ENCODE measurements at places on chromosomes 12 and 14. TPM values are rescaled to one million over a fixed set of nuclear protein-coding genes. Genes with fewer than 3 reads are reported as not detected.

DNA sequence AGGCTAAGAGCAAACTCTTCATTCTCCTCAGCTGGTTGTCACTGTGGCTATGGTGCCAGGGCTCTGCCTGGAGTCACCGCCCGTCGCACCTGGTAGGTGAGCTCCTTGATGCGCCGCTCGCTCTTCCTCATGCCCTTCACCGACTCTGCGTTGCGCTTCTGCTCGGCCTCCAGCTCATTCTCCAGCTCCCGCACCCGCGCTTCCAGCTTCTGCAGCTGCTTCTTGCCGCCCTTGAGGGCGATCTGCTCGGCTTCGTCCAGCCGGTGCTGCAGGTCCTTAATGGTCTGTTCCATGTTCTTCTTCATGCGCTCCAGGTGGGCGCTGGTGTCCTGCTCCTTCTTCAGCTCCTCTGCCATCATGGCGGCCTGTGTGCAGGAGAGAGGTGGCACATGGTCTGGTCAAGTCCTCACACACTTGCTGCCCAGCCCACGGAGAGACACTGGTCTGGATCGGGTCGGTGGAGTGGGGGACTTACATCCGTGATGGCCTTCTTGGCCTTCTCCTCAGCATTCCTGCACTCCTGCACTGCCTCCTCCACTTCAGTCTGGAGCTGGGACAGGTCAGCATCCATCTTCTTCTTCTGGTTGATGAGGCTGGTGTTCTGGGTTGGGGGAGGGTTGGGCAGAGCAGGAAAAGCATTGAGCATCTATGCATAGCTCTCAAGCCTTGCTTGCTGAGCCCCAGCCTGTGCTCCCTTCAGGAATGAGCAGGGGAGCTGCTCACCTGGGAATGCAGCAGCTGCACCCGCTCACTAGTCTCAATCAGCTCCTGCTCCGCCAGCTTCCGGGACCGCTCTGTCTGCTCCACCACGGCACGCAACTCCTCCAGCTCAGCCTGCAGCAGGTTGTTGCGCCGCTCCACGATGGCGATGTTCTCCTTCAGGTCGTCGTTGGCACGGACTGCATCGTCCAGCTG, 7.1 kb upstream of the MYH6 start:
- no peak for DNase-seq

DNA sequence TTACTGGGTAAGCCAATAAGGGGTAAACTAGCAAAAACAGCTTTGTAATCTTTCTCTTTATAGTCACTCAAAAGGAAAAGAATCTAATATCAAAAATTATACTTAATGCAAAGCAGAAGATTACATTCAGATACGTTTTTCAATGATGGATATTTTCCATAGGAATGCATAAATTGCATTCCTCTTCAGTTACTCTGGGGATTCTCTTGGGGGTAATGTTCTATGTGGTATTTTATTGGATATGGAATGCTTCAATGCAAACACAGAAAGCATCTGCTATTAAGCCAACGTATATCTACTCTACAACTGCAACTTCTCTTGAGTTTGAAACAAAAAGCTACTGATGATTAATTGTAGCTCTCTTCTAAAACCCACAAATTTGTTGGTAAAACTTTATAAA, 106.0 kb downstream of the SLC41A2 start:
- no peak for DNase-seq

DNA sequence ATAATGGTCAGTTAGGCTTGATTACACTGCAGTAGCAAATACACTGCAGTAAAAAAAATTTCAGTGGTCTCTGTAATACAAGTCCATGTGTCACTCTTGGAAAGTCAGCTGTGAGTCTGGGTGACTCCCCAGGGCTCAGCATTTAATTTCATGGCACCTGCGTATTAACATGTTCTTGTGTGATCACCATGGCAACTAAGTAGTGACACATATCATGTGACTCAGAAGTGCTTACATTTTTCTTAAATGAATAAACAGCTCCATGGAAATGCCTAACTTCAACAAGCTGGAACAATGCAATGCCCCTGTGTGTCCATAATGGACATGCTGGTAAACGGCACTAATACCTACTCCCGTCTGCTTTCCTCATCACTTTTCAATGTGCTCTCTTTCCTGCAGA, 88.5 kb upstream of the ANO4 start:
- DNase-seq = peak; percentile 99

DNA sequence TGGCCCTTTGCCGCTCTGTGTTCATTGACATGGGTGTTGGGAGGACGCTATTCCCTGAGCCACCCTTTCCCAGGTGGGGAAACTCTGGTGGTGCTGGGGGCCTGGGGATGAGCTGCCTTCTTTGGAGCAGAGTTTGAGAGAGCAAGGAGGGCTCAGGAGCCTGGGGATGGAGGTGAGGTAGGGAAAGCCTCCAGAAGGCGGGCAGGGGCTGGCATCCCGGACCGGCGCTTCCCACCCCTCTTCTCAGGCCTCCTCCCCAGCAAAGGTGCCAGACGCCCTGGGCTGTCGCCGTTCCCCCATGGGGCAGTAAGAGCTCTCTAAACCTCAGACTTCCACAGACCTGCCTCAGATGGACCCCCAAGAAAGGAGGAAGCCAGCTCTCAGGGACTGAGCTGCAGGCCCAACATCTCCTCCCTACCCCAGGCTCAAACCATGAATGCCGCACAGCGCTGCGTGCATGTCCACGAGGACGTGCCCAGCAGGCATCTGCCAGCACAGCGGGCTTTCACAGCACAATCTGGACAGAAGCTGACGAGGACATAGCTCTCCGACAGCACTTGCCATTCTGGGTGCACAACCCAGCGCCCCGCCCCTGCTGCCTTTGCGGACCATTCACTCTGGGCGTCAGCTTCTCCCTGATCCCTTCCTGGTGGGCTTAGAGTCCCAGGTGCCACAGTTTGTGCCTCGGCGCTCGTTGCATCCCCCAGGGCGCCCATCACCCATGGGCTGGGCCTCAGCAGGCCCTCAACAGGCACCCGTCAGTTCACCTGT, 14.9 kb upstream of the TTC7B start:
- no peak for DNase-seq

DNA sequence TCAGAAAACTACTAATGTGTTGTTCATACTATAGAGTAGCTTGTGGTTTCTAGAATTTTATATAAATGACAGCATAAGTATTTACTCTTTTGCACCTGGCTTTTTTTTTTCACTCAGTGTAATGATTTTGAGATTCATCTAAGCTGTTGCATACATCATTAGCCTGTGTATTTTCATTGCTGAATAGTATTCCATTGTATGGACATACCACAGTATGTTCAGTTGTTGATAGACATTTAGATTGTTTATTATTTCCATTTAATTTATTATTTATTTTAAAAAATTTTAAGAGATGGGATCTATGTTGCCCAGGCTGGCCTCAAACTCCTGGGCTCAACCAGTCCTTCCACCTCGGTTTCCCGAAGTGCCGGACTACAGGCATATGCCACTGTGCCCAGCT, 80.0 kb downstream of the IFT43 start:
- no peak for DNase-seq

GRCh38 chr12:52390739-52391617, 5.5 kb upstream of the KRT84 start:
- peak; percentile 24 for DNase-seq

- DNase-seq = no peak
Measured at GRCh38 chr14:33922125-33922524, 28.7 kb downstream of the EGLN3 start.

DNA sequence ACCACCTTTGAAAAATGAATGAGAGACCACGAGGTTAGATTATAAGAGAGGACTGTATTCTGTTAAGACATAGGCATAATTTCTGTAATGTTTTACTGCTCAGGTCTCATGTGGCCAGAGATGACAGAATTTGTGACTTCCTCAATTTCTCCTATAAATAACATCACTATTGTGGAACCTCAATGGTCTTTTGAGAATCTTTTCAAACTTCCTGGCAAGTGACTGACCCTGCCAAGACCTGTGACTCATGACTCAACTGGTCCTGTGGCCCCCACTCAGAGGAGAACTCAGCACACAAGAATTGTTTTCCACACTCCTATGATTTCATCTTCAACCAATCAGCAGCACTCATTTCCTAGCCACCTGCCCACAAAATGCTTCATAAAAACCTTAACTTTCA, 508.2 kb upstream of the ATP2B1 start:
- DNase-seq = peak; percentile 58

DNA sequence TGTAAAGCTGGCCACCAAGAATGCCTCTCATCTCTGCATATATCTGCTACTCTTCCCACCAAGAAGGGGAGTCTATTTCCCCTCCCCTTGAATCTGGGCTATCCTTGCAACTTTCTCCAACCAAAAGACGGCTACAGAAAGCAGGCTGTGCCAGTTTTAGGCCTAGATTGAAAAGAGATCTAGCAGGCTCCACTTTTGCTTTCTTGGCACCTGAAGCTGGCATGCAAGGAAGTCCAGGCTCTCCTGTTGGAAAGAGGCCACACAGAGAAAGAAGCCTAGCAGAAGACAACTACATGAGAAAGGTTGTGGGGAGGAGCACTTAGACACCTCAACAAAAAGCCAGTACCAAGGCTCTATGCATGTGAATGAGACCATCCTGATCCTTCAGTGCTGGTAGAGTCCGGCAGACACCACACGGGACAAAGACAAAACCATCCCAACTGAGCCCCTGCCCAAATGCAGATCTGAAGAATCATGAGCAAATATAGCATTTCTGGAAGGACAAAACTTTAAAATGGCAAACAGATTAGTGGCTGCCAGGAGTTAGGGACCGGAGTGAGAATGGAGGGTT, 68.0 kb downstream of the SPPL3 start:
- DNase-seq = no peak

DNA sequence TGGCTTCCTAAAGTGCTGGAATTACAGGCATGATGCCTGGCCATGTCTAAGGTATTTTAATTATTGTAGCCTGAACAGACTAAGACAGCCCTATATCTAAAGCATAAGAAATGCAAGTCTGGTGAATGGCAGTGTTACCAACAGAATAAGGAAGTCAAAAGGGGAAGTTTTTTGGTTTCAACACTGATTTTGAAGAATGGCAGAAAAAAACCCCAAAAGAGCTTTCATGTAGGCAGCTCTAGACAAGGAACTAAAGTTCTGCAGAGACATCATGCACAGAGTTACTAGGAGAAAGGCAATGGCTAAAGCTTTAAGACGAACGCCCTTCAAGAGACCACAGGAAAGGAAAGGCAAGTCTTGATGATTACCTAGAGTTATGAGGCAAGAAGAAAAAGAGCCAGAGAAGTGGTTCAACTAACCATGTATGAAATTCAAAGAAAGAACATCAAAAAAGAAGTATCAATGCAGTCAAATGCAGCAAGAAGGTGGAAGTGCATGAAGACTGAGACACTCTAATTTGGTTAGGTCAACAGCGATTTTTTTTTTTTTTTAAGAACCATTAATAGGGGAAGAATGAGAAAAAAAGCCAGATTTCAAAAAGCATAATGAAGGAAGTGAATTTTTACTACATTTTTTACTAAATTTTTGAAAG, 50.8 kb downstream of the RPS6KA5 start:
- DNase-seq = no peak

- no peak for DNase-seq
Measured at GRCh38 chr14:103521438-103521950, 1.1 kb downstream of the CKB start.

GRCh38 chr12:108888031-108888430, 8.1 kb downstream of the DAO start:
- DNase-seq = no peak

- no peak for DNase-seq
Measured at GRCh38 chr12:131189781-131190180, 236.1 kb downstream of the ADGRD1 start.

DNA sequence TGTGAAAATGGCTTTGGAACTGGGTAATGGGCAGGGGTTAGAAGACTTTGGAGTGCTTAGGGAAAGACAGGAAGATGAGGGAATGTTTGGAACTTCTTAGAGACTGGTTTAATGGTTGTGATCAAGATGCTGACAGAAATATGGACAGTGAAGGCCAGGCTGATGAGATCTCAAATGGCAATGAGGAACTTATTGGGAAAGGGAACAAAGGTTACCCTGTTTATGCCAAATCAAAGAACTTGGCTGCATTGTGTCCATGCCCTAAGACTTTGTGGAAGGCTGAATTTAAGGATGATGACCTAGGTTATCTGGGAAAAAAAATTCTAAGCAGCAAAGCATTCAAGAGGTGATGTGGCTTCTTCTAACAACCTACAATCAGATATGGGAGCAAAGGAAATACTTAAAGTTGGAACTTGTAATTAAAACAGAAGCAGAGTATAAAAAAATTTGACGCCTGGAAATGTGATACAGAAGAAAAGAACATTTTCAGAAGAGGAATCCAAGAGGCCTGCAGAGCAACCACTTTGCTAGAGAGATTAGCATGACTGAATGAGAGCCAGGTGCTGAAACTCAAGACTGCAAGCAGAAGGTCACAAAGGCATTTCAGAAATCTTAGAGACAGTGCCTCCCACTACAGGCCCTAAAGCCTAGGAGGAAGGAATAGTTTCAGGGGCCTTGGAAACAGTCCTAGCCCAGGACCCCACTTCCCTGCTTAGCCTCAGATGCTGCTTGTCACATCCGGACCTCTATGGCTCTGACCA, 65.6 kb upstream of the FLRT2 start:
- no peak for DNase-seq

DNA sequence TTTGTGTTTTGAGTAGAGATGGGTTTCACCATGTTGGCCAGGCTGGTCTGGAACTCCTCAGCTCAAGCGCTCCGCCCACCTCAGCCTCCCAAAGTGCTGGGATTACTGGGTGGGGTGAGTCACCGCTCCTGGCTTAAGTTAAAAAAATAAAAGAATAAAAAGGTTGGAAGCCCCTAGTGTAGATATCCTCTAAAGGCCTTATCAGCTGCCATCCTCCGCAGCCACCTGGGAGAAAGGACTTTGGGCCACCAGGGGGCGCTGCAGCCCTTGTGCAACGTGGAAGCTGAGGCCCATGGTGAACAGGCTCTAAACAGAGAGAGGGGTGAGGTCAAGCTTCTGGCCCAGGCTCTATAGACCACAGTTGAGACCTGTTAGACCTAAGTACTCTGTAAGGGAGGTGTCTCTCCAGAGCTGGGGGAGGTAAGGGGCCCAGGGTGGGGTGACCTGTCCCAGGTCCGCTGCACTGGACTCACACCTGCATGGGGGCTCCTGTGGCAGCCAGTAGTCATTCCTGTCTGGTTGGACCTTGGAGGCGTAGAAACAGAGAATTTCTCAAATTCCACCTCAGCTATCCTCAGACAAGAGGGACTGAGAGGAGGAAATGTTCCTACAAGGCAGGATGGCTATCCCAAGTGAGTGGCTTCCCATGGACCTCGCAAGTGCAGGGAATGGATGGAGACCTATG, 14.0 kb upstream of the RACGAP1 start:
- peak; percentile 75 for DNase-seq

GRCh38 chr12:71439613-71440344, at the start of gene LGR5:
LGR5 (plus strand) TSS chr12:71439798; CDS start chr12:71440081, 283 bp downstream.
- peak; percentile 21 for DNase-seq

GZMB gene
- total RNA-seq = not detected

BDKRB1 gene
- total RNA-seq = 4.2 TPM

COPS7A gene
- 130 TPM for total RNA-seq

VAMP1 gene
- 8.0 TPM for total RNA-seq

SDS gene
- not detected for total RNA-seq

Measured in LHCN-M2 (cell line).